ENCODE measurements at places on chromosomes 12 and 14.

DNA sequence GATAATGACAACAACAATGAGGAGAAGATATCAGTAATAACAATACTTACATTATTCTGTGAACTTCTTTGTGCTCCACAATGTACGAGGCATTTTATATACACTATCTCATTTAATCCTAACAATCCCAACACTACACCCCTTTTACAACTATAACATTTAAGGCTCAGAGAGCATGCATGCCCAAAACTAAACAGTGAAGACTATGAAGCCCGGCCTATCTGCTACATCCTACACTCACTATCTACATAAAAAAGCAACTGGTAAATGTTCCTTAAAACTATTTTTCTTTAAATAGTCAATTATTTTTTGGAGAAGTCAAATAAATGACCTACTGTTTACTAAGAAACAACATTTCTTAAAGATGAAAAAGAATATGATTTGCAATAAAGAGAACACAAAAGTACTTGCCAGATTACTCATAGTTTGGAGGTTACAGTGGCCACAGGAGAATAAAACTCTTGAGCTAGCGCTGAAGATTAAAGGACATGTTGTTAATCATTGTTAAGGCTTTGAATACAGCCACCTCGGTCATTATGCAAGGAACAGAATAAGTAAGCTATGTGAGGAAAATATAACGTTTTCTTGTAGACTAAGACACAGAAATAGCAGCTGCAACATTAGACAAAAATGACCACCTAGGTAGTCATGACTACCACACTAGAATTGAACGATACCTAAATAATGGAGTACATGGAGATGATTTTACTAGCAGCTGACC is 56.7 kb downstream of the EPS8 start:
- DNase-seq = no peak

GRCh38 chr12:132710043-132710404 is 618 bp upstream of the PGAM5 start:
- DNase-seq = no peak

DNA sequence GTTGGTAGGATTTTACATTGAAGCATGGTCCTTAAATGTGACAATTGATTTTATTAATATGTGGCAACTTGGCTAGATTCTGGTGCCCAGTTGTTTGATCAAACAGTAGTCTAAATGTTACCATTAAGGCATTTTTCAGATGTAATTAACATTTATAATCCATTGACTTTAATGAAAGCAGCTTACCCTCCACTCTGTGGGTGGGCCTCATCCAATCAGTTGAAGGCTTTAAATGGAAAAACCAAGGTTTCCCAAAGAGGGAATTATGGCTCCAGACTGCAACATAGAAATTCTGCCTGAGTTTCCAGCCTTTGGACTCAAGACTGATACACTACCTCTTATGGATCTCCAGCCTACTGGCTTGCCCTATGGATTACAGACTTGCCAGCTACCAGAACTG is 1153.2 kb downstream of the BCL11B start:
- no peak for DNase-seq

GRCh38 chr14:106120101-106120500 is 593.7 kb downstream of the TMEM121 start:
- DNase-seq = no peak

- no peak for DNase-seq
These were observed at the start of gene KCNA1 for GRCh38 chr12:4909734-4910501. TSS of gene KCNA1 (plus strand) at chr12:4909905. CDS start at chr12:4911379, 1,474 bp downstream.

DNA sequence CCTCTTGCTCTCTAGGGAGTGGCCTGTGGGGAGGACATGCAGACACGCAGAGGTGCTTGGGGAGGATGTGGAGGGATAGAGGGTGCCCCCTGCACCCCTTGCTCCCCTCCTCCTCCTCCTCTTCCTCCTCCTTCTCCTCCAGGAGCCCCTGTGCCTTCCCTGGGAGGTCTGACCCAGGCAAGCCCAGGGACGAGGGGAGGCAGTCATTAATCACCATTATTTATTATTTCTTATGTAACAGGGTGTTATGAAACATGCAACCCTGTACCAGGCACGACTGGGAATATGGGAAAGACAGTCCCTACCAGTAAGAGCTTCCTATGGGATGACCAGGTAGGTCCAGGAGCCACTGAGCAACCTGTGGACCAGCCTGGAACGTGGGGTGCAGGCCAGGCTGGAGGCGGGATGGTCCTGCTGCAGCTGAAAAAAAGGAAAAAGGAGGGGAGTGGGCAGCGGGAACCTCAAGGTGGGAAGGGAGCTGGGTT is 22.5 kb upstream of the PGF start:
- no peak for DNase-seq

GRCh38 chr12:66905201-66905600 is 226.3 kb upstream of the GRIP1 start:
- DNase-seq = peak; percentile 50

DNA sequence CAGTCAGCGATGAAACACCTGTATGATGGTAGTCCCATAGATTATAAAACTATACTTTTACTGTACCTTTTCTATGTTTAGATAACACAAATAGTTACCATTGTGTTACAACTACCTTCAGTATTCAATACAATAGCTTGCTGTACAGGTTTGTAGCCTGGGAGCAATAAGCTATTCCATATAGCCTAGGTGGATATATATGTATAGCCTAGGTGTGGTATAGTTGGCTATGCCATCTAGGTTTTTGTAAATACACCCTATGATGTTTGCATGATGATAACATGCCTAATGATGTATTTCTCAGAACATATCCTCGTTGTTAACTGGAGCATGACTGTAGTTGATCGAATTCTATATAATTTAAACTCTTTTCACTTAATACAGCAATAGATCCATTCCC is 316.1 kb downstream of the FUT8 start:
- no peak for DNase-seq

- DNase-seq = peak; percentile 0
These were observed 100.8 kb downstream of the USP15 start for GRCh38 chr12:62361048-62361447.

DNA sequence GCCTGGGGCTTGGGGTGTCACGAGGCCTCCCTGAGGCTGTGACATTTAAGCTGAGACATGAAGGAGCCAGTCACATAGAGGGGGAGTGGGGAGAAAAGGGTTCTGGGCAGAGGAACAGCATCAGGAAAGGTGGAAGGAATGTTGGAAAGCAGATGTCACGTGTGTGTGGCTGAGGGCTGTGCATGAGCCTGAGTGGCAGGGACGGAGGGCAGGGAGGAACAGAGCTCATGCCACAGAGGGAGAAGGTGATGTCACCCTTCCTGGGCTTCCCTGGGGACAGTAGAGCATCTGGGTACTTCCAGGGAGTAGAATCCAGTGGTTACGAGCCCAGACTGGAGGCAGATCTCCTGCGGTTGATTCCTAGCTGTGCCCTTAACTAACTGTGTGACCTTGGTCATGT is 32.0 kb upstream of the JDP2 start:
- no peak for DNase-seq

GRCh38 chr12:61546296-61546695 is 713.9 kb upstream of the USP15 start:
- no peak for DNase-seq

GRCh38 chr12:16330560-16330959 is 16.9 kb upstream of the MGST1 start:
- DNase-seq = no peak

GRCh38 chr12:127711108-127711507 is 555.9 kb upstream of the TMEM132C start:
- no peak for DNase-seq

GRCh38 chr12:64335886-64336466 is 54.6 kb downstream of the C12orf56 start:
- no peak for DNase-seq

GRCh38 chr14:23299211-23299957 is 3.3 kb downstream of the PPP1R3E start:
- no peak for DNase-seq

- peak; percentile 85 for DNase-seq
These were observed 4.2 kb downstream of the PLEKHG3 start for GRCh38 chr14:64708148-64709004.

DNA sequence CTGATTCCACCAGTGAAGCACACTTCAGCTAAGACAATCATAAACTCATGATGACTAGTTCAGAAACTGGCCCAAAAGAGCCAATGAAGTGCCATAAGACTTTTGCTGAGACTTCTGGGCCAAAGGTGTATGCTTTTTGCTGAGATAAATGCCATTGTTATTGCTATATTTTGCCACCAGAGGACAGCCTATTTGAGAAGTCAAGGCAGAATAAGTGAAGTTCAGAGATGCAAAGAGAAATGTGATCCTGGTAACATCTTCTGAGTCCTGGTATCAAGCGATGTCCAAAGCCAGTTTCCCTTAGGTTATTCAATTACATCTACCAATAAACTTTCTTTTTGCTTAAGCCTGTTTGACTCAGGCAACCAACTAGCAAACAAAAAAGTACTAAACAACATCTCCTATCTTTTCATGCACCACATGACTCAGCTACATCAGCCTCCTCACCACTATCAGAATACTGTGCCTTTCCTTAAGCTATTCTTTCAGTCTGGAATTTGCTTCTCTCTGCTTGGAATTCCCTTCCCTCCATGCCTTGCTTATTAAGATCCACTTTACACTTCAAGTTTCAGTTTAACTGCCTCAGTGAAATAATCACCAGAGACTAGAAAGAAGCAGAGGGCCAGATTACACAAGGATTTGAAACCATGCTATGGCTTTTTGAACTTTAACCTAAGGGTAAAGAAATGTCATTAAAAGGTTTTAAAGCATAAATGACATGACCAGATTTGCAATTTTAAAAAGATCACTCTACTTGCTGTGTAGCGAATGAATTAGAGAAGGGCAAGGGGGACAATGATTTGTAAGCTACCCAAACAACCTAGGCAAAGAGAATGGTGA is 14.0 kb downstream of the CRY1 start:
- peak; percentile 57 for DNase-seq

- peak; percentile 73 for DNase-seq
These were observed 52.0 kb upstream of the RNU6-8 start for GRCh38 chr14:32254952-32255679.

- no peak for DNase-seq
These were observed 31.0 kb upstream of the PTCSC3 start for GRCh38 chr14:36207500-36207899.

DNA sequence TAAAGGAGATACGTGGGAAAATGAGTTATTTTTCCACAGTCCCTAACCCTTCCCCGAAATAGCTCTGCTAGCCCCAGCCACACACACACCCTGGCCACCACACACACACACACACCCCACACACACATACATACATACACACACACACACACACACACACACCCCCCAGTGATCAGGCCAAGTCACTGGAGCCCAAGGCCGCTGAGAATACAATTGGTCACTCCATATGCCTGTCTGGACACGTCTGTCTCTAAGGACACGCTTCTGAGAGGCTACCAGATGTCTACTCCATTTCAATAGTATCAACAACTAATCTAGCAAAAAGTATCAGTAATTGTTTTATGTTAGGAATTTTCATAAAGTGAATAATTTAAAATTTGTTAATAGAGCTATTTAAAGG is 13.0 kb upstream of the DIABLO start:
- DNase-seq = no peak

- DNase-seq = no peak
These were observed 239.4 kb upstream of the PDE3A start for GRCh38 chr12:20128928-20129327.

DNA sequence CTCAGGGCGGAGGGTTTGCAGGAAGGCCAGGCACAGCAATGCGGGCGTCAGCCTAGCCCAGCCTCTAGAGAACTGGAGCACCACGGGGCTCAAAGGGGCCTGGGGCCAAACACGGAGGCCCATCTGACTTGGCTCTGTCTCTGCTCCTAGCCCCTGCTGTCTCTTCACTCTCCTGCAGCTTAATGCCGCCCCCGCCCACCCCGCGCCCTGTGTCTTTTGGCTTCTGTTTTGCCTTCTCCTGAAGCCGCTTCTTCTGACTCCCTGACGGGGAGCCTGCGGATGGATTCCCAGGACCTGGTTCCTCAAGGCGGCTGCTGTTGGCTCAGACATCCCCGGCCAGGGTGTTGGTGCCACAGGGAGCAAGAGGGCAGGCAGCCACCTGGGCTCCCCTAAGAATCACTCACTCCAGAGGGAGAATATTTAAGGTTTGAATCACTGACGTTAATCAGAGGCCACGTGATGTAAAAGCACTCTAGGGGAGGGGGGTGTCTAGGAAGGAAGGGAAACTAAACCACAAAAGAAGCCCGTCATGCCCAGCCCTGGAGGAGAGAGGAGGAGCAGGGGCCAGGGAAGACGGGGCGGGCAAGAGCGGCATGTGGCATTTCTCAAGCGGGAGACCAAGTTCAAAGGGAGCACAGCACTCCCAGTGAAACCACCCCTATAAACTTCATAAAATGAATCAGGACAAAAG is 36.9 kb upstream of the PRMT8 start:
- no peak for DNase-seq

DNA sequence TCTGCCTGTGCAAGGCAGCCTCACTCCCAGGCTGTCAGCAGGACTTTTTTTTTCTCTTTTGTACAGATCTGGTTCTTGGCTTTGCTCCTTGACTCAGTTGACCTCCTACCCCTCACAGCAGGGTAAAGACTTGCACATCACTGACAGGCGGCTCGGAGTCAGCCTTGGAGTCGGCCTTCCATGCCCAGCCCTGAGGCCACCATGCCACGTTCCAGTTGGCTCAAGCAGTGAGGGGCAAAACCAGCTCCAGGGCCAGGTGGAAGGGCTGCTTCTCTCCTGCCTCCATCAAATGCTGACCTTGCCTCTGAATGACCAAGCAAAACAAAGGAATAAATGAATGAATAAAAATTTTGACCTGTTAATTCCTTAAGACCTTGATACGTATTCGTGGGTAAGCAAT is 27.6 kb downstream of the JAG2 start:
- DNase-seq = no peak

DNA sequence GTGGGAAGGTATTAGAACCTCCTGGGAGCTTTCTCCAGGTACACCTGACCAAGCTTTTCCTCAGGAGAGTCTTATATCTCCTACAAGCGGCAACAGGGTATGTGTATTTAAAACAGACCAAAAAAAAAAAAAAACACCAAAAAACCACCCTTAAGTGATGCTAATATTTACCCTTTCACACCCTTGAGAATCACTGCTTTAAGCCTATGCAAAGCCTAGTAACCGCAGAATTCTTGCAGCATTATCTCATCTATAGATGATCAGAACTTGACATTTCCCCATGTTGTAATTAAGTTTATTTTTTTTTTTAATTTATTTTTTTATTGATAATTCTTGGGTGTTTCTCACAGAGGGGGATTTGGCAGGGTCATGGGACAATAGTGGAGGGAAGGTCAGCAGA is 19.3 kb downstream of the ZNF641 start:
- no peak for DNase-seq

GRCh38 chr14:68846466-68846865 is 53.6 kb upstream of the ZFP36L1 start:
- no peak for DNase-seq

DNA sequence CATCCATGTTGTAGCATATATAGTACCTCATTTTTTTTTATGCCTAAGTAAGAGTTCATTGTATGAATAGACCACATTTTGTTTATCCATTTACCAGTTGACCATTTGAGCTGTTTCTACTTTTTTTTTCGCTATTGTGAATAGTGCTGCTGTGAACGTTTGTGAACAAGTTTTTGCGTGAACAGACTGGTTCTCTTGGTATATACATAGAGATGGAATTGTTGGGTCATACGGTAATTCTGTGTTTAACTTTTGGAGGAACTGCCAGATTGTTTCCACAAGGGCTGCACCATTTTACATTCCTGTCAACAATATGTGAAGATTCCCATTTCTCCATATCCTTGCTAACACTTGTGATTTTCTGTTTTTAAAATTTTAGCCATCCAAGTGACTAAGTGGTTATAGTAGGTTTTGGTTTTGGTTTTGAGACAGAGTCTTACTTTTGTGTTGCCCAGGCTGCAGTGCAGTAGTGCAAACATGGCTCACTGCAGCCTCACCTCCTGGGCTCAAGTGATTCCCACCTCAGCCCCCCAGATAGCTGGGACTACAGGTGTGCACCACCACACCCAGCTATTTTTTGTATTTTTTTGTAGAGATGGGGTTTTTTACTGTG is 68.3 kb upstream of the AMN start:
- no peak for DNase-seq
